ENCODE measurements at places on chromosomes 12 and 14. TPM values are rescaled to one million over a fixed set of nuclear protein-coding genes. Genes with fewer than 3 reads are reported as not detected.

The MANSC1 gene
- total RNA-seq = 5.4 TPM

The FAM161B gene
- 2.8 TPM for total RNA-seq

The KRT74 gene
- total RNA-seq = not detected

The PIANP gene
- total RNA-seq = not detected

GRCh38 chr12:94128280-94128679 is 20.1 kb upstream of the PLXNC1 start:
- DNase-seq = no peak

DNA sequence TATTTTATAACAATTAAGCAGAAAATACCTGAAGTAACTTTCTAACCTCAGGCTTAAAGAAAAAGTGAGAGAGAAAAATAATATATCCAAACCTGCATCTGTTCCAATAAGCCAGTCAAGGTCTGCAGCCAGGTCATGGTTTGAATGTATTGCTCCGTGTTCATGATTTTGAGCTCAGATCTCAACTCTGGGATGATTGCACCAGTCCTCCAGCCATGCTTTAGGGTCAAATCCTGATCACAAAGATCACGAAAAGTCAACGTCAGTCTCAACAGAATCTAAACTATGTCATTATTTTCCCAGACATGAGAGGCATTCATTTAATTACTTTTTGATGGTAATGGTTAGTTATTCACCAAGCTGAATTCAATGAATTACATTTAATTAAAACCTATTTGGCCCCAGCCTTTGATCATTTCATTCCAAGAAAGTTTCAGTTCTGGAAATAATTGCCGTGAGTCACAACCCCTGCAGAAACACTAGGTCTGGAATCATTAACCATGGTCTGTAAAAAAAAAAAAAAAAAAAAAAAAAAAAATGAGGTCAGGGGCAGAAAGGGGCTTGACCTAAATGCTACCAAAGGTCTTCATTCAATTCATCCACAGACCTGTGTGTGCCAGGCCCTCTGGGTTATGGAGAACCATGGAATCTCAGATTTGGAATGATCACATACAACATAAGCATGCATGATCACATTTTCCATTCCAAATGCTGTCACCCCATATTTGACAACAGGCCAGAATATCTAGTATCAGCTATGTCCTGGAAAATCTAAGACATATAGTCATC is 55.6 kb downstream of the NT5DC3 start:
- no peak for DNase-seq

DNA sequence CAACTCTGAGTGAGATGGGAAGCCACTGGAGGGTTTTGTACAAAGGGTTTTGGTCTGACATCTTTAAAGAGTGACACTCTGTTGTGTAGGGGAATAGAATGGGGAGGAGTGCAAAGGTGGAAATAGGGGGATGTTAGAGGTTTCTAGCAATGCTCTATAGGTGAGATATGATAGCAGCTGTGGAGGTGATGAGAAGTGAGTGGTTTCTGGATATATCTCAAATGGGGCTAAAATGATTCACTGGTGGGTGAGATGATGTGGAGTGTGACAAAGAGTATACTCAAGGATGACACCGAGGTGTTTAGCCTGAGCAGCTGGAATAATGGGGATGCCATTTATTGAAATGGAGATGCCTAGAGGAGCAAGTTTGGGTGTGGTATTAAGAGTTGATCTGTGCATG is 426.4 kb downstream of the PCNX1 start:
- no peak for DNase-seq

DNA sequence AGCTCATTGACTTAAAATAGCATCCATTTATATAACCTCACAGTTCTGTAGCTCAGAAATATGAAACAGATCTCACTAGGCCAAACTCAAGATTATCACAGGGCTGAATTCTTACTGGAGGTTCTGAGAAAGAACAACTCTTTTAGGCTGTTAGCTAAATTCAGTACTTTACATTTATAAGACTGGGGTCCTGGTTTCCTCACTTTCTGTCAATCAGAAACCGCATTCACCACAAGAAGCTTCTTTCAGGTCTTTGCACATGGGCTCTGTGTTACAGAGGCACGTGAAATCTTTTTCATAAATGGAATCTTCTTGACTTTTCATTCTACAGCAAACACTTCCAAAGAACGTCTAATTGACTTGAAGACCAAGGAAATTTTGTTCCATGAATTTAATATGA is 876.3 kb upstream of the FOXG1 start:
- DNase-seq = no peak

GRCh38 chr14:103102689-103103260 is 8.2 kb downstream of the EXOC3L4 start:
- no peak for DNase-seq

- no peak for DNase-seq
Measured at GRCh38 chr12:106239241-106239950, 8.4 kb downstream of the CKAP4 start.

GRCh38 chr12:109932878-109933503 is 32.9 kb downstream of the TCHP start:
- no peak for DNase-seq

- DNase-seq = peak; percentile 97
Measured at GRCh38 chr14:92475451-92476187, 38.0 kb upstream of the RIN3 start.

DNA sequence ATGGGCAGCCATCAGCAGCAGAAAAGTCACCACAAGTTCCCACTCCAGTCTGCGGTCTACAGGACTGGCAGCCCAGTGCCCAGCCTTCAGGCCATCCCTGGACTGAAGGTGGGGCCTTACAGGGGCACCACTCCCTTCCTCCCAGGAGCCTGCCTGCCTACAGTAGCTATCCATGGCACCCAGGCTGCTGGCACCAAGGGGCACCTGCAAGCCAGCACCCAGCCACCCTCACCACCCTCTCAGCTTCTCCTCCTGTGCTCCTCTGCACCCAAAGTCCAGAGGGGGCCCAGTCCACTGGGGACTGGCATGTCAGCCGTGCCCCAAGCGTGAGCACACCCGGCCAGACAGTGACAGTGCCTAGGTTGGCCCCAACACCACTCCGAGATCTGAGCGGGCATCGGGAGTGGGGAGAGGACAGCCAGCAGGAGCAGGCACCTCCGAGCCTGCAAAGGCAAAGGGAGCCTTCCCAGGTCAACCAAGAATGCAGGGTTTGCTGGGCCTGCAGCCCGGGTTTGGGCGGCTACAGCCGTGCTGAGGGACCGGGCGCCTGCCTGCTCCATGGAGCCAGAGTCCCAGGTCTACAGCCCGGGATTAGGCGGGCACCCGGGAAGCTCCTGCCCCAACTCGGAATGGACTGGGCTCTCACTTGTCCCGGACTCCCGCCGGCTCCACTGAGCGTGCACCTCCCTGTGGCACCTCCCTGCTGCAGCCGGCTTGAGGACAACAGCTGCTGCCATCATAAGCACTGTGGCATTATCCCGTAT is 8.1 kb upstream of the OR6C65 start:
- DNase-seq = no peak

DNA sequence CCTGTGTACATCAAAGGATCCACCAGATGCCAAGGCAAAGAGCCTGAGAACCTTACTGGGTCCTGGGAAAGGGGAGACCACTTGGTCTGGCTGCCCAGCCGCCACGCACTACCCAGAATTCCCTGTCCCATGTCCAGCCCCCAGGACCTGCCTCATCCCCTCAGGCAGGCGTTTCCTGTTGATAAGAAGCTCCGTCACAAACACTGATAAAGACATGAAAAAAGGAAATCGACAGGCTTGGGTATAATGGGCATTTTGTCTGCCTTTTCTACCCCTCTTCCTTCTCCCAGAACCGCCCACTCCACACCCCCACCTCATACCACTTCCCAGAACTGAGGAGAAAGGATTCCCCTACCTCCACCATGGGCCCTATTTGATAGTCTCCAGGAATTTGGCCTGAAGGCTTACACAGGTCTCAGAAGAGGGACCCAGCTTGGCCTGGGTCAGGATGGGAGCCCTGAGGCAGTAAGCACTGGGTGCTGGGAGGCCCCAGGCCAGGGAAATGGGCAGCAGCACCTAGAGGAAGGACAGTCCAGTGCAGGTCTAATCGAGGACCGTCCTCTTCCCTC is 18.8 kb downstream of the ACVRL1 start:
- DNase-seq = peak; percentile 89

DNA sequence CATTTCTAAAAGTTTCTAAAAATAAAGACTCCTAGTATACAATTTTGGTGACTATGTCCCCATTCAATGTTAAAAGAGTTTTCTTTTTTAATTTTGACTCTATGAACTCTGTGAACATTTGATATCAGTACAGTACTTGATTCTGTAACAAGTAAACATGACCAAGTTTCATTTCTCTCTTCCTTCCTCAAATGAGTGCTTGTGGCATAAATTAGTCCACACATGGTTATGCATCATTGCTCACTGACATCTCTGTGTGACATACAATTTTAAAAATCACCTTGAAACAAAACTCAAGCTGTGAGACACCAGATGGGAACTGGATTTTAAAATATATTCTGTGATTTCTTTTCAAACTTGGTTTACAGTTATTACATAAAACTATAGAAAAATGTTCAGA is 253.9 kb upstream of the MDGA2 start:
- DNase-seq = no peak

- DNase-seq = peak; percentile 79
Measured at GRCh38 chr14:22561661-22562579, 27.1 kb downstream of the DAD1 start.

DNA sequence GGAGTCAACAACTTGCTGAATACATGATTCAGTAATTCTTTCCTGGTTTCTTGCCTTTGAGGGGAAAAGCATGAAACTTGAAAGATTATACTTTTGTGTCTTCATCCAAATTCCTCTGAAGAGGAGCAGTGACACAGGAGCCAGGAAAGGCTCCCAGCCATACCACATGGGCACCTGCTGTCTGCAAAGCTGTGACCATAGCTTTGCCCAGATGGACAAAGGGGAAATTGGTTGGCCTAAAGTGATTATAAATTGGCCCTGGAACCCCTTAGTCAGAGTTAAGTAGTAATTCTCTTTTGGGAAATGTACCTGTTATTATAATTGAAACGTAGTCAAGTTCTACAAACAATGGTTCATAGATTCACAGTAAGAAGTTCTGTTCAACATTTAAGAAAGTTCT is 44.3 kb upstream of the DCN start:
- no peak for DNase-seq

DNA sequence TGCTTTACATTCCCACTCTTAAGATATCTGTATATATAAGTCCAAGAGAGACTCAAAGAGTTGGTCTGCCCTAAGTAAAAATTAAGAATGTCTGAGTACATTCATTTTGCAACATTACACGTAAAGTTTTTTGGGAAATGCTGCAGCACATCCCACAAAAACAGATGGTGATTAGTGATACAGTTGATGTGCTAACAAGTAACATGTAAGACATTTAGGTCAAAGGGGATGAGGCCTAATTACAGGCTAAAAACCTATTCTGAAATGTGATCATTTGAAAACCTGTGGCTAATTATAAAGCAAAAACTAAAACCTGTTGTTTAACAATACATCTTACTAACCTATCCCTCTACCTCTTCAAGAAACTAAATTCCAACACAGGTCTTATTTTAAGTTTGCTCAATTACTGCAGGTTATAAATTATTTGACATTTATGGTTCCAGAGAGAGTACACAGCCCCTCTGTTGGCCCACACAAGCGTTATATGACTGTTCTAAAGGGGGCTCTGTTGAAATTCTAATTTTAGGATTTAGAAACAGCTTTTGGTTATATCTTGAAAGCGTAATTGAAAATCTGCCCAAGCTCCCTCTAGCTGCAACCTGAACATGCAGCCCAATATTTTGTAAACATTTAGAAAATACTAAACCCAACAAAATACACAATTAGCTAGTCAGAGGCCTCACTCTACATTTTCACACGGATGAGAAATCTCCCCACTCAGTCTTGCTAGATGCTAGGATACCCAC is 42.9 kb downstream of the BRAP start:
- DNase-seq = no peak

DNA sequence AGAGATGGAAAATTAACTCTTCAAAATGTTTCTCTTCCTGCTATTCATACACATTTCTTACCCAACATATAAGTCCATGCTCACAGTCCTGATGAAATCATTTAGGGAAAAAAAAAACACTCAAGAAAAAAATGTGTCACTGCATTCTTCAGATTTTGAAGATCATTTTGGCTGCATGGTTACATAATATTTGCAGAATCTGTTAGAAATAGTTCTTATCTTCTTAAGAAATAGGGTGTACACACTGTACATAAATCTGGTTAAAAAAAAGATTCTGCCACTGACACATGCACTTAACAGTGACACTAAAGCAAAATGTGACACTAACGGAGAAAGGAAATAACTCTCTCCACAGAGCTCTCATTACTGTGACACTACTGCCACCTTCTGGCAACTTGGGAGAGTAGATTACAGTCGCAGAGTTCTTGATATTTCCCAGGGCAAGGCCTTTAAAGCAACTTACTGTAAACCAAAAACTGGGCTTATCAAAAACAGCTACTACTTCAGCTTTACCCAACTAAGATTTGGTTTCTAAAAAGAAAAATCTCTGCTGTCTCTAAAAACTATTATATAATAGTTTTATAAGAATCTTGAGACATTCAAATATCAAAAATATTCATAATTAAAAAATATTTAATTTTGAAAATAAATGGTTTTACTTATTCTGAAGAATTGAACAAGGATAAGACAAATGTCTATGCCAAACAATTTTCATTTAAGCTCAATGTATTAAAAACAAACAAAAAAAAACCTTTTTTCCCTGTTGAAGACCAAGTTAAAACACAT is 65.0 kb downstream of the SETD3 start:
- DNase-seq = peak; percentile 84

DNA sequence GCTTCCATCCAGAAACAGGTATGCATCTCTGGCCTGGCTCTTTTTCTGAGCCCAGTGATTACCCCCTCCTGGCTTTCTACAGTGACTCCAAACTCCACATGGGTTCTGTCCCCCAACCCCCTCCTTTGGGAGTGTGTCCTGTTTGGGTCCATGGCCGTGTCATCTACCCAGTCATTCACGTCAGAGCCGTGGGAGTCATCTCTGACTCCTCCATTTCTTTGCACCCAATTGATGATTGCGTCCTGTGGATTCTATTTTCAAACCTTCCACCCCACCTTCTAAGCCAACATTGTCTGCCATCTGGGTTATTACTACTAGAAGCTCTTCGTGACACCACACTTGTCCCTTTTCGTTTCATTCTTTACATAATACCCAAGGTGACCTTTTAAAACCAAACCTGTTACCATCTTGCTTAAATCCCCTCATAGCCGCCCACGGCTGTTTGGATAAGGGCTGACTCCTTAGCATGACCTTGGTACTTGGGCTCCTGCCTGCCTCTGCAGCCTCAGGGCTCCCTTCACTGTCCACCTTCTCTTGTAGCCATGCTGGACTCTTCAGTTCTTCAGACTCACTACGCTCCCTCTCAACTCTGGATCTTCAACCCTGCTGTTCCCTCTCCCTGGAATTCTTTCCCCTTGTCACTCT is 38.1 kb upstream of the NT5DC3 start:
- no peak for DNase-seq
